ENCODE measurements at places on chromosomes 1 and 21. TPM values are rescaled to one million over a fixed set of nuclear protein-coding genes. Genes with fewer than 3 reads are reported as not detected.

Gene PMF1
- 28.8 TPM for total RNA-seq

Gene TMEM125
- total RNA-seq, result 39.1 TPM

Gene PAQR7
- total RNA-seq, result 3.2 TPM

Gene GCSAML
- total RNA-seq, result not detected

Gene PCNX2
- total RNA-seq, result 9.4 TPM

Gene FCER1G
- 1.4 TPM for total RNA-seq

Gene BNIPL
- 0.13 TPM for total RNA-seq

Gene TP73
- 0.28 TPM for total RNA-seq

Gene OR2L3
- total RNA-seq, result not detected

Gene UBE2U
- not detected for total RNA-seq

Gene IQGAP3
- total RNA-seq, result 0.04 TPM

Gene OR10J1
- total RNA-seq, result not detected

Gene TXNDC12
- total RNA-seq, result 25.7 TPM

Gene TRMT1L
- 7.6 TPM for total RNA-seq

Gene OR2M5
- not detected for total RNA-seq

Data from pancreas (tissue), 10 donors.